ENCODE measurements at places on chromosomes 7 and 10. TPM values are rescaled to one million over a fixed set of nuclear protein-coding genes. Genes with fewer than 3 reads are reported as not detected.

The GTF2IRD1 gene
- 19.5 TPM for total RNA-seq

- DNase-seq, result no peak
Observed at GRCh38 chr10:12822893-12823170, 178.7 kb downstream of the CCDC3 start.

GRCh38 chr7:120792091-120792860 lies 65.7 kb downstream of the TSPAN12 start:
- DNase-seq, result peak; percentile 86

DNA sequence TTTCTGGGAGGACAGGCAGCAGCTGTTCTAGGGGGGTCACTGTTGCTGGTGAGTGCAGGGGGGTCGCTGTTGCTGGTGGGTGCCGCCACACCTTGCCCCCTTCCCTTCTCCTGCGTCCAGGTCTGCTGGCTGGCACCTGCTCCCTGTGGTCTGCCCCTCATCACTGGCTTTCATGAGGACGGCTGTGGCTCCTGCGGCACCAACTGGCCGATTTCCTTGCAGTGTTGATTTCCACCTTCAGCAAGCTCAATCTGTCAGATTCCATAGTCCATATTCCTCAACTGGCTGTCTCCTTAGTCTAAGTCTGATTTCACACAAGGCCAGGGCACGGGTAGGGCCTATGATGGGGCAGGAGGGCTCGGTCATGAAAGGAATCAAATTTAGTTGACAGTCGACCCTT lies 23.4 kb upstream of the GRB10 start:
- no peak for DNase-seq

DNA sequence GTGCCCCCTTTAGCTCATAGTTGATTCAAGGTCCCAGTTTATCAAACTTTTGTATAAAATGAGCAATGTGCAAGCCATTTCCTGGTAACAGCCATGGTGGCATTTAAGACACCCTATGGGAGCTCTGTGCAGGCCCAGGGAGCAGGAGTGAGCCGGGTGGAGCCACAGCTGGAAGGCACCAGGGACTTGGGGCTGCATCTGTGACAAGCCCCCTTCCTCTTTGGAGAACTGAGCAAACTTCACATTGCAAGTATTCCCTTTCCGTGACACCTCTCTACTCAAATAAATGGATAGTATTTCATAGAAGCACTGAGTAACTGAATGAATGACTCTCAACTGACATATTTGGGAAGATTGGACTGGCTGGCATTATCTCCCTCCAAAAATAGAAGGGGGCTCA lies 558.7 kb upstream of the FOXK1 start:
- DNase-seq, result no peak

- no peak for DNase-seq
Observed at GRCh38 chr7:139720705-139721231, 57.0 kb downstream of the HIPK2 start.

- DNase-seq, result no peak
Observed at GRCh38 chr7:42953994-42954393, 21.8 kb downstream of the MRPL32 start.

DNA sequence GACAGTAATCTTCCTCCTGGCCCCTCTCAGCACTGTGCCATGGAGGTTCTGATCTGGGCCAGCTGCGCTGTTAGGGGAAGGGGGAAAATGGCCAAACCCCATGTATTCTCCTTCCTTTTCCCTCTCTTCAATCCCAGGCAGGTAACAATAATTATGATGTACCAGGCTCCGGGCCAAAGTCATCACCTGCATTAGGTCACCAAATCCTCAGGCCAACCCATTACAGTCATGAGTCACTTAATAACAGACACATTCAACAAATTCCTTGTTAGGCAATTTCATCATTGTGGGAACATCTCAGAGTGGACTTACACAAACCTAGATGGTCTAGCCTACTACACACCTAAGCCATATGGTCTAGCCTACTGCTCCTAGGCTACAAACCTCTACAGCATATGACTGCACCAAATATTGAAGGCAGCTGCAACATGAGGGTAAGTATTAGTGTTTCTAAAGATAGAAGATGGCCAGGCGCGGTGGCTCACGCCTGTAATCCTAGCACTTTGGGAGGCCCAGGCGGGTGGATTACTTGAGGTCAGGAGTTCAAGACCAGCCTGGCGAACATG lies 2.2 kb upstream of the HSPB1 start:
- DNase-seq, result no peak

The LIPJ gene
- not detected for total RNA-seq

DNA sequence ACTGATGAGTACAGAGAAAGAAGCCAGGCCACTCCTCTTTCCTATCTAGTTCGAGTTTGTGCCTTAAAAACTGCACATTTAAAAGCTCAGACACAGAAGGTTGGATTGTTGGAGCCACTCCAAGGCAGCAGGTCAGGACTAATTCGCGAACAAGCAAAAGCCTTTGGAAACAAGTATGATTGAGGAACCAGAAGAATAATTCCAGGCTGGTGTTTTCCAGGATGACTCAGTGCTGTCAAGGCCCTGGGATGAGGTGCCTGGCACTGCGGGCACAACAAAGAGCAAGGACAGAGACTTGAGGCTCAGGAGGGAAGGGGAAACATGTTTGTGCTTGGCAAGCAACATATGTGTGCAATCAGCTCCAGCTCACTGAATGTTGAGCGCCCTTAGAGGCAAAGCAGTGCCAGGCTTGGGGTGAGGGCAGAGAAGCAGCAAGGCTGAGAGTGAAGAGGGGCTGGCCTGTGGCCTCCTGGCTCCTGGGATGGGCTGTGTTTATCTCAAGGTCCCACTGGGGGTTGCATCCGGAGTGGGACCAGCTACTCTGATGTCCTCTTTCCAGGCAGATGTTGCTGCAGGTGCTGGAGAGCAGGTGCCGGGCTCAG lies 44.1 kb downstream of the VSTM4 start:
- DNase-seq, result no peak

DNA sequence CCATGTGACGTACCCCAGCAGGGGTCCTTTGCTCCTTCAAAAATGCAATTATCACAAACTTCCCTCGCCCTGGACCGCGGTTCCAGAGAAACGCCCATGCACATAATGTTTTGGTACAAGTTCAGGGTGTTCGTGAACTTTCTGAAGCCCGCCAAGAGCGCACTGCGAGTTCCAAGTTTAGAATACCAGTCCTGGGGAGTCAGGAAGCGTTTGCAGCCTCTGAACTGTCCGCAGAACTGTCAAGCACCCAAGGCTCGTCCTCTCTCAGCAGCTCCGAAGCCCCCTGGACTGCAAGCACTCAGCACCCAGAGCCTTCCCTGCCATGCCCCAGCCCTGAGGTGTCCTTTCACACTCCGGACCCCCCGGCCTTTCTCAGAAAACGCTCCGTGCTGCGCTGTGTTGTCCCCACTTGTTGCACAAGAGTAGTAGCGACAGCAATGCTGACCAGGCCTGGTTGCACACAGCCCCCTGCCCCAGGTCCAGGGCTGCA lies 30.3 kb downstream of the CALML3 start:
- DNase-seq, result no peak

DNA sequence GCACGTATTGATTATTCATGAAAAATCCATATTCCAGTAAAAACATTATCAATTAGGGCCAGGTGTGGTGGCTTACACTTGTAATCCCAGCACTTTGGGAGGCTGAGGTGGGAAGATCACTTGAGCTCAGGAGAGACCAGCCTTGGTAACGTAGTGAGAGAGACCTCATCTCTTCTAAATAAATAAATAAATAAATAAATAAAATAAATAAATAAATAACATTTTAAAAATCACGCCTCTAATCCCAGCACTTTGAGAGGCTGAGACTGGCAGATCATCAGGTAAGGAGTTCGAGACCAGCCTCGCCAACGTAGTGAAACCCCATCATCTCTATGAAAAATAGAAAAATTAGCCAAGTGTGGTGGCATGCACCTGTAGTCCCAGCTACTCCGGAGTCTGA lies 32.1 kb downstream of the NRBF2 start:
- DNase-seq, result no peak

The LMBR1 gene
- total RNA-seq, result 44.5 TPM

- DNase-seq, result no peak
Observed at GRCh38 chr7:79837915-79838314, 296.7 kb upstream of the GNAI1 start.

- DNase-seq, result no peak
Observed at GRCh38 chr7:92768501-92769393, 67.6 kb downstream of the CDK6 start.

The UCN3 gene
- total RNA-seq, result not detected
